ENCODE measurements at places on chromosomes 2 and 18.

DNA sequence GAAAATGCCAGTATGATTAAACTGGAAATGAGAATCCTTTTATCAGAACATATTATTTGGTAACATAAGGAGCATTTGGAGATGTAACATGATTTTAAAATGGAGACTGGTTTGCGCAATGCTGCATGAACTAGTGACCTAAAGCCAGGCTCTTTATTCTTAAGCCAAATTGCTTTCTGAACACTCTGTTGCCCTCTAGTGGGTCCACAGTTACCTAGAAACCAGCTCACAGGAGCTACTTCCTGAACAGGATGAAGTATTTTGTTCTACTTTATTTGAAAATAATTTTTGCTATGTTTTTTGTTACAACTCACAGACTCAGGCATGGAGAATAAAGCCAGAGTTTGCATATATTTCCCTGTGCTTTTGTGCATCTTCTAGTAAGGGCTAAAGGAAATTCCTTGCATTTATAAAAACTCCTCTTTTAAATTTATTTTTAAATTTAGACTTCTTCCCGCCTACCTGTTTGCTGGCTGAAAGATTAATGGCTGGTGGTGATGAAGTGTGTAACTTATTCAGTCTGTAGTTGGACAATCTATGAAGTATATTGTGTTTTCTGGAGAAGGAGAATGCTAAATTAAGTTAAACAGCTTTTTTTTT is 146.7 kb downstream of the PARD3B start:
- peak; percentile 55 for DNase-seq

DNA sequence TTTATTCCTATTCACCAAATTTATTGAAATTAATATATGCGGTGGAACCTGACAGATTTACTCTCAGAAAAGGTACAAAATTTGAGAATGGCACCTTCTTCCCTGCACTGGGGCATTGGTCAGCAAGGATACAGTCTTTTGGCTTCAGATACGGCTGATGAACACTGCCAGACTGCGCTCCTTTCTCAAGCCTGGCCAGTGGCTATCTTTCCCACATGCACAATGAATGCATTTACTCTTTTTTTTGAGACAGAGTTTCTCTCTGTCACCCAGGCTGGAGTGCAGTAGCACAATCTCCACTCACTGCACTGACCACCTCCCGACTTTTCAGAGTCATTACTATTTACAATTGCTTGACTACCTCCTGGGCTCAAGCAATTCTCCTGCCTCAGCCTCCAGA is 61.6 kb downstream of the MOB4 start:
- no peak for DNase-seq

- DNase-seq: no peak
These were observed 13.2 kb upstream of the MYO1B start for GRCh38 chr2:191231995-191232394.

DNA sequence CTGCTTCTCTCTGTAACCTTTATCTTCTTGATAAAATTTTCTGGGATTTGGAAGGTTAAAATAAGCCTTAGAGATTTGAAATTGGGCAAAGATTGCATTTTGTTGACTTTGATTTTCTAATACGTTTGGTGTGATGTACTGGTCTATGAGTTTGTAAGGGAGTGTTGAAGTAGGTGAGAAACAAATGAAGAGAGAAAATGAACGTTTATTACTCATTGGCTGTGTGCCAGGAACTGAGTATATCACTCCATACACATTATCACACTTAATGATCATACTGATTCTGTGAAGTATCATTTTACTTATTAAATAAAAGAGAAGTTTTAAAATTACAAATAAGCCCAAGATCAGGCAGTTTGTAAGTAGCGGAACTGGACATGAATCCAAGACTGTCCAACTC is 795.1 kb upstream of the ZEB2 start:
- no peak for DNase-seq

DNA sequence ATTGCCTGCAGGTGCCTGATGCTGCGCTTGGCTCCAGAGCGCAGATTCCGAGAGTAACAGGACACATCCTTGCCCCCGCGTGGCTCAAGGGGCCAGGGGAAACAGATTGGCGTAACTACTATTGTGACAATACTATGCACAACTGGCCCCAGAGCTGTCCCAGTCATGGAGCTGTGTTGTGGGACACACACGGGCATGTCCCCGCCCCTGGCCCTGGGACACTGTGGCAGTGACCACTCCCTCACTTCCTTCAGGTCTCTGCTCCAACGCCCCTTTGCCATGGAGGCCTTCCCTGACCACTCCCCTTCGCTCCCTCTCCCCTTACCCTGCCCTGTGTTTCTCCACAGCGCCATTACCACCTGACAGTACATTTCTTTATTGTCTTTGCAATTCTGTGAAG is 132.1 kb downstream of the SMAD2 start:
- DNase-seq: no peak

GRCh38 chr18:63506336-63506646 is 29.5 kb downstream of the SERPINB5 start:
- DNase-seq: no peak

GRCh38 chr2:1751767-1752725 is 7.7 kb upstream of the PXDN start:
- DNase-seq: no peak

All from SHP77 (cell line).